Mammary epithelial cell (primary cell): ENCODE measurements at places on chromosomes 5 and 9. TPM values are rescaled to one million over a fixed set of nuclear protein-coding genes. Genes with fewer than 3 reads are reported as not detected.

- peak; percentile 98 for DNase-seq
Measured at GRCh38 chr9:92764988-92765936, 629 bp upstream of the BICD2 start.

DNA sequence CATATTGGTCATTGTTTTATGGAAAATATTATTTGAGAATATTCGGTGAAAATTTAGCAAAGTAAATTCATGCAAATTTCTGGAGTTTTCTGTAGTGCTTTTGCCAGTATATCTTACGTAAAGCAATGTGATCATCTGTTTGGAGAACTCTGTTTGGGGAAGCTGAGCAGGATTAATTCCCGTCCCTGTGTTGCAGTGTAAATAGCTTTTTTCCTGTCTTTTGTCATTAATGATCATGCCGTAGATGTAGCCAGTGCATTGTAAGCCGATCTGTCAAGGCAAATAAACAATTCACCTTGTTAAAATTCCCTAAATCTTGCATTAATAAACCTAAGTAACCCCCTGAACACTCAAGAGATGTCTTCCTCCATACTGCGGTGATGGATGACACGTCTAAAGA is 39.2 kb downstream of the PPIC start:
- no peak for DNase-seq

Gene GPR150
- total RNA-seq, result not detected in 2 replicates

Gene RASGRF2
- total RNA-seq, result 2.0 TPM

Gene SLC1A3
- 8.3 and 21.7 TPM in 2 replicates for total RNA-seq

DNA sequence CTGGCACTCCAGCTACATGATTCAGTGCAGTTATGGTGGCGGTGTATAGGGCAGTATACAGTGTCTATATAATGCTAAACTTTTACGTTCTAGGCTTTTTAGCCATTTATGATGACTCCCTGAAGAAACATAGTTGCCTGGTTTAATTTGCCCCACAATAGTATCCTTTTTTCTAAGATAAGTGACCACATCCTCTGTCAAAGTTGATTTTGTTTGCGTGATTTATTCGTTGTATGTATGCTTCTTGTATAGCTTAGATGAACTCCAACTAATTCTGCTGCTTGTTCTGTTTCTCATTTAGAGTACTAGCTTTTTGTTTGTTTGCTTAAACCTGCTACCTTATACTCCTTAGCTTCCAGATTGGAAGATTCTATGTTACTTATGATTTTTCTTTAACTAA is 83.6 kb downstream of the ERMP1 start:
- no peak for DNase-seq

DNA sequence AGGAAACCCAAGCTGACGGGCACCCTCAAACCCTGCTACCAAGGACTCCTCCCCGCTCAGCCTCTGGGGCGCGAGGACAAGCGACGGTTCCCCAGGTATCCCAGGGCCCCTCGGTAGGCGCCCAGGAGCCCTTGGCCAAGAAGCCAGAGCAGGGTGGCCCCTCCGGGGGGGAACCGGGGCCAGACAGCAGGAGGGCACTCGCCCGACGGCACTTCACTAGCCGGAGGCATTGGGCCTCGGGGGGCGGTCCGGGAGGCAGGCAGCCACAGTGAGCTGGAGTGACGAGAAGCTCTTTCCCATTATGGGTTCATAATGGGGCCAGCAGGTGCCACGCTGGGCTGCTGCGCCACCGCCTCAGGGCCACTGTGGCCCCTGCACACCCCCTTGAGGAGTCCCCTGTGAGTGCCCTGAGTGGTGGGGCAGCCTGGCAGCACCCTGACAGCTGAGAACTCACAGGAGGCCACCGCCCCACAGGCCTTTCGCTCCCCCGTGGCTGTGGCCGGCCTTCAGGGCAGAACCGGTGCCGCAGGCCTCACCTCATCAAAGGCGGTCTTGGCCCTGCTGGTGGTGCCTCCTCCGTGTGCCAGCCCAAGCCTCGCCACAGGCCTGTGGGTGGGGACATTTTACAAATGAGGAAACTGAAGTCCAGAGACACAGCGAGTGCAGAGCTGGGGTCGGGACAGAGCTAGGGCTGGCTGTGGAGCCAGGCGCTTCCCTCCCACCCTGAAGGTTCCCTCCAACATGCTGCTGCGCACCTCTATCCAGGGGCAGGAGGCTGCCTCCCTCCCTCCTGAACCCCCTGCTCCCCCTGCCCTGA is 68.7 kb downstream of the PSMB7 start:
- no peak for DNase-seq

Gene MYMK
- not detected in 2 replicates for total RNA-seq

GRCh38 chr9:137306850-137307254 is 4.8 kb upstream of the NRARP start:
- no peak for DNase-seq

DNA sequence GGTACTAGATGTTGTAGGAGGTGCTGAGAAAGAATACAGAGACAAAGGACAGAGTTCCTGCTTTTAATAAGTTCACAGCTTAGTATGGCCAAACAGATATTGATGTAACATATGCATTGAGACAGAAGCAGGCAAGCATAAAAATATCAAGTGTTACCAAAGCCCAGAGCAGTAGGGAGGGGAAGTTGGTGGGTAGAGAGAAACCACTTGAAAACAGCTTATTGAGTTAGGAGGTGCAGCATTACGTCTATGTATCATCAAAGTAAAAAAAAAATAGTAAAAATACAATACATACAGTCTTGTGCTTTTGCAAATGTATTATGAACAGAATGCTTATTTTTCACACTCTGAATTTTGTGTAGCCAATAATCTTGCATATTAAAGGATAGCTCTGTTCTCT is 441.8 kb upstream of the SGCD start:
- no peak for DNase-seq

DNA sequence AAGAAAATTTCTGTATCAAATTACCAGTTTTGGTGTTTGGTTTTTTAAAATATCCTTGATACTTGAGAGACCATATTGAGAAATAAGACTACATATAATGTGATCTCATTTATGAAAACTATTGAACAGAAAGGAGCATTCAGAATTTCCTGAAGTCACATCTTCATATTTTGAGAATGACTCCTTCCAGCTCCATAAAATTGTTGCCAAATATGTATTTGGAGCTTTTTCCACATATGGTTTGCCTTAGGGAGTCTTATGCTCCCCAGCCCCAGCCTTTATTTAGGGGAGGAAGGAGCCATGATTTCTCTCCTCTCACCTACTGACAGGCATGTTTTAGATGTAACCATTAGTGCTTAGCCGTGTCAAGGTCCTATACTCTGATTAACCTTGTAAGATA is 51.1 kb downstream of the GCNT1 start:
- DNase-seq, result no peak

- DNase-seq, result no peak
Measured at GRCh38 chr5:105392710-105393149, 1830.1 kb upstream of the NUDT12 start.

DNA sequence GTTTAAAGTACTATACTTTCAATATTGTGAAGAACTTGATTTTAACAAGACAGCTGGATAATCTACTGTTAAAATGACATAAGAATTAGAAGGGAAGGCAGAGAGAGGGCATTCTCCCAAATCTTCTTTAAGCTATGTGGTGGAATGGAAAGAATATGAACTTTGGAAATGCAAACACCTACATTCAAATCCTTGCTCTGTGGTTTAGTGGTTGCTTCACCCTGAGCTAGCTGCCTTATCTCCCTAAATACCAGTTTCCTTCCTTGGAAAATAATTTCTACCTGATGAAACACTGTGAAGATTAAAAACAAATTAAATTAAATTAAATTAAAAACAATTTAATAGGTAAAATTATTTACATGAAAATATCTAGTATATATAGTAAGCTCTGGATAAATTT is 98.5 kb downstream of the GPR21 start:
- DNase-seq, result no peak

DNA sequence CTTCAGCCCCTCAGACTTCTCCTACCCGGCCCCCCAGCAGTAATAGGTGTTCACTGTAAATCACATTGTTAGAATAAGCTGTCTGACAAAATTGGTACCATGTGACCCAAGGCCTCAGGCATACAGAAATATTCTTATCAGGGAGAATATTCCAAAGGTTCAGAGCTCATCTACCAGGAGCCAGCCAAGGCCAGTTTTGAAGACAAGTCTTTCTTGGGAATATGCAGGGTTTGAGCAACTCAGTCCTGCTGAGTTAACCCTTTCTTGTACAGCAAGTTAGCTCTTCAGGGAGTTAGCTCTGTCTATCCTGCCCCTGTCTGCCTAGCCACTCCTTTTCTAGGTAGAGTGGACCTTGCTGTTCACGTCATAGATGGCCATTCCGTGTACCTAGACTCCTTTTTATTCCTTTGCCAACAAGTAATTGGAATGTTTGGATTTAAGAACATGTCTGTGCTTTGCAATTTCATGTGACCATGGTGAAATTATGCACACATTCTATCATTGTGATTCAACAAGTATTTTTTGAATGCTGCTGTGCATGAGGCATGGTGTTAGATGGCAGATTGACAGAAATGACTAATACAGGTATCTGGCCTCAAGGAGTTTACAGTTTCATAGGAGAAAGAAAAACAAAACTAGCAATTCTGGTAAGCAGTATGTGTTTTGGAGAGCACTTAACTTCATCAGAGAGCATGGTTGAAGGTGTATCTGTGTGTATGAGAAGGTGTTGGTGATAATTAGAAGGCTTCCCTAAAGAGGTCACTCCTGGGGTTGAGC is 22.6 kb downstream of the TGFBR1 start:
- DNase-seq, result peak; percentile 96

Gene SNCAIP
- under 0.01 TPM for total RNA-seq

Gene TLX3
- total RNA-seq, result not detected

- DNase-seq, result no peak
Measured at GRCh38 chr5:151556806-151557205, 34.3 kb downstream of the FAT2 start.

- no peak for DNase-seq
Measured at GRCh38 chr5:110361471-110361870, 365.0 kb downstream of the TMEM232 start.

Gene SPATA31D4
- not detected for total RNA-seq

Gene GLRA1
- not detected for total RNA-seq

DNA sequence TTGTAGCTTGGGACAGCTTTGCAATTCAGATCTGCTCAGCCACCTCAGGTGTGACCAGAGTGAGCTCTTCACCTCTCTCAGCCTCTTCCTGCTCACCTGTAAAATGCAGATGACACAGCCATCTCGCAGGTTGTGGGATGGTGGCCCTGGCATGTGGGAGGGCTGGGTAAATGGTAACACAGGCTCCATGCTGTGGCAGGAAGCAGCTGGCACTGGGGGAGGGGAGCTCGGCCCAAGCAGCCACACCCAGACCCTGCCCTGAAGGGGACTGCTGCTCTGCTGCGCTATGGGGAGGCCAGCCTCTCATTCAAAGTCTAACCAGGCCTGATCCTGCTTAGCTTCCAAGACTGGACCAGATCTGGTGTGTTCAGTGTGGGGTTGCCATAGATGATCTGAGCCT is 24.1 kb downstream of the PHF2 start:
- no peak for DNase-seq

Gene SMIM23
- not detected in 2 replicates for total RNA-seq

DNA sequence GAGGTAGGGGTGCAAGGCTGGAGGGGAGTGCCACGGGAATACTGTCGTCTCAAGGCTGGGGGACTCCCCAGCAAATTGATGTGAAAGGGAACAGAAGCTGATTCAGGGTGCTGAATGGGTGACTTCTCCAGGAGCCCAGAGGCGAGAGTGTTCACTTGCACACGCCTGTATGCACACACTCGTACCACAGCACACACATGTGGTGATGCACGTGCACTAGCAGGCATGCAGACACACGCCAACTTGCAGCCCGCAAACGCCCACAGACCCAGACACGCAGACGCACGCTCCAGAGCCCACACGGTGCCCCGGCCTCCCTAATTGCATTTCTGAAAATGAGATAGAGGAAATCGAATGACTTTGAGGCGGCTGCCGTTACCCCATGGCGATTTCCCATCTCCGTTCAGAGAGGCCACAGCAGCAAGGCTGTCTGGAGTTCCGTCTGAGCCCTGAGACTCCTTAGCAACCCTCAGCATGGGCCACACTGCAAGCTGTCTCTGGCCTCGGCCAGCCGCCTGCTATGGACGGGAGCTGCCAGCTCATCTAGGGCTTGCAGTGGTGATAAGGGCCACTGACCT is 9.1 kb upstream of the ADAMTS2 start:
- DNase-seq, result no peak

DNA sequence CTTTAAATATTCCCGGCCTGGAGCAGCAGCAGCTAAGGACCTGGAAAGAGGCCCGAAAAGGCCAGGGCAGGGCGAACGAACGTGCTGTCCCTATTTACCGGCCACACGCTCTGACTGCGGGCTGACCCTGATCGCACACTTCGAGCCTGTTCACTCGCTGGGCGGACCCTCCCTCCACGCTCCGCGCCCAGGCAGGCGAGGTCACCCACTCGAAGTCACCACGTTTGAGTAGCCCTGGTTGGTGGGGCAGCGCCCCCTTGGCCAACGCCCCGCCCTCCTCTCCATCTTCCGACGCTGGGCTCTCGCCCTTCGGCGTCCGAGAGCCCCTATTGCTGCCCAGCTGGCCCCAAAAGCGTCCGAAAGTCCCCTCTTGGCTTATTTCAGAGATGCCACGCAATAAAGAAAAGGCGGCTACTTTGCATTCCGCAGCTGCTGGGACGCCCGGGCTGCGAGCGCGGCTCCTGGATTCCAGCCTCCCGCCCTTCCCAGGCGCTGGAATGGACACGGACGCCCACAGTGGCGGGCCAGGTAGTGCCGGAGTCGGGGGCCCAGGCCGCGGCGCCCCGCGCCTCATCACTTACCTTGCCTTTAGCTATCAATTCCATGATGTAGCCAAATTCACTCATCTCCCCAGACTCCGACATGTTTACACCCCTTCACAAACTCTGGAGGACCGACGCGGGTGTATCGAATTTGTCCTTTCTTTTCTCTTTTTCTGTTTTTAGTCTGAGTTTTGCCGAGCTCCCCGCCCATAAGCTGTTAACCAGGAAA is 9.9 kb upstream of the TRIM36 start:
- peak; percentile 3 for DNase-seq

Gene PSD2
- total RNA-seq, result 0.07 and 0.08 TPM in 2 replicates

DNA sequence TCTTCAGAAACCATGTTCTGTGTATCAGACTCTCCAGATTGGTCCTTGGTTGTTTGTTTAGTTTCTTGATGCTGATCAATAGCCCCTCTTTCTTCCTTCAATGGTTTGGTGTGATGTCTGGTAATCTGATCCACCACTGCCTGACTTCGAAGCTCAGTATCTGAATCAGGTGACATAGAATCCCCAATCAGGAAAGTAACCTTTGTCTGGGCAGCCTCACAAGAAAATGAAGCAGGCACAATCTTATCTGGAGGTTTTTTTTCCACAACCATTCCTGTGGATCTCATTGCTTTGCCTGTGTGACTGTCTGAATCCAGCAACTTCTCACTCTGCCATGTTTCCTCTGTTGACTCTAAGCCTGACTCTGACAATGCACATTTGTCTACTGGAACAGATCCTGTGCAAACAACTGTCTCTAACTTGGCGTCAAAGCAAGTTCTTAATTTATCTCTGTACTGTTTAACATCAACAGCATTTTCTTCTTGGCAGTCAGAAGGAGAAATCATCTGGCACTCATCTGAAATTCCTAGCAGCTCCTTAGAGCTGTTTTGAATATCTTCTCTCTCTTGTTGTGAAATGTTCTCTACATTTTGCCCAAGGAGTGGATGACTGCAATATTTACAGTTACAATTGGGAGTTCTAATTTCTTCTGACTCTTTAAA is 37.1 kb upstream of the RAPGEF6 start:
- DNase-seq, result no peak

Gene SLC4A9
- total RNA-seq, result 0.54 and 0.61 TPM in 2 replicates
